ENCODE measurements at places on chromosomes 12 and 14.

DNA sequence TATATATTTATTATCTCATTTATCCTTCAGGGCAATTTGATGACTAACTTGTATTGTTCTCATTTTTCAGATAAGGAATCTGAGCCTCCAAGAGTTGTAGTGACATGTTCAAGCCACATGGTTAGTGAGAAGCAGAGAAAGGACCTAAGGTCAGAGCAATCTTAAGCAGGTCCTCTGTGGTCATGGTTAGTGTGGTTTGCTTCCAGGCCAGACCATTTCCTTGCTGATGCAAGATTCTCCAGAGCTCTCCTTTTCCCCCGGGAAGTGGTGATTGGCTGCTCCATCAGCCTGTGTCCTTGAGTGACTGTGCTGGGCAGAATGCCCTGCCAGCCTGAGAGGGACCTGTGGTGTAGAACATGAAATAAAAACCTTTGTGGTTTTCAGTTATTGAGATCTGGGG lies 141.3 kb downstream of the KTN1 start:
- peak; percentile 93 for DNase-seq

DNA sequence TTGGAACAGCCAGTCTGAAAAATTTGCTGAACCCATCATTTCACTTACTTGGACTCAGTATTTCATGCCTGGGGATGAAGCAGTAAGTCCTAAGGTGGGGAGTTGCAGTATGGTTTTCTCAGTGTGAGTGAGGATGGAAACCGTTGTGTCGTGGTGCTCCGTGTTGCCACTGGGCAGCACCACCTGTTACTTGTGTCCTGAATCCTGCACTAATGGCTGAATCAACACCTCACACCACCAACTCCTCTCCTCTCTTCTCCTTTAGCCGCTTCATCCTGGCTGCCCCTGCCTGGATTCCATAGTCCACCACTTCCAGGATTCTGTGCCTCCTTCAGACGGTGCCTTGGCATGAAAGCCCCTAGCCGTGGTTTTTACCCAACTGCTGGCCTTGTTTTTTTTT lies 3.0 kb upstream of the EP400 start:
- no peak for DNase-seq

DNA sequence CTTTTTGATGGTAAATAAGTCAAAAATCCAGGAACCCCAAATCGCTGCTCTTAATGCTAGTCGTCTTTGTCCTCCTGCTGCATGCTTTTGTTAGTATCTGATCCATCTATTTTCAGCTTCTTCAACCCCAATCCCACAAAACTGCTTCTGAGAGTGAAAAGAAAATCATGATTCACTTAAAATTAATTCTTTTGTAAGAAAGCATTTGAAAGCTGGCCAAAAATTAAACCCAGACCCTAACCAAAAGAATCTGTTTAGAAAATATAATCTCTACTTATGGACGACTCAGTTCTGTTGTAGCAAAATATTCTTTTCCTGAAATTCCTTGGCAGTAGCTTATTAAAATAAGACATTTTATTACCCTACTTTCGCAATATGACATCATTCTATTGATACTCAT lies 443.6 kb upstream of the SYT1 start:
- no peak for DNase-seq

GRCh38 chr12:122523846-122524718 lies 2.7 kb downstream of the RSRC2 start:
- no peak for DNase-seq

DNA sequence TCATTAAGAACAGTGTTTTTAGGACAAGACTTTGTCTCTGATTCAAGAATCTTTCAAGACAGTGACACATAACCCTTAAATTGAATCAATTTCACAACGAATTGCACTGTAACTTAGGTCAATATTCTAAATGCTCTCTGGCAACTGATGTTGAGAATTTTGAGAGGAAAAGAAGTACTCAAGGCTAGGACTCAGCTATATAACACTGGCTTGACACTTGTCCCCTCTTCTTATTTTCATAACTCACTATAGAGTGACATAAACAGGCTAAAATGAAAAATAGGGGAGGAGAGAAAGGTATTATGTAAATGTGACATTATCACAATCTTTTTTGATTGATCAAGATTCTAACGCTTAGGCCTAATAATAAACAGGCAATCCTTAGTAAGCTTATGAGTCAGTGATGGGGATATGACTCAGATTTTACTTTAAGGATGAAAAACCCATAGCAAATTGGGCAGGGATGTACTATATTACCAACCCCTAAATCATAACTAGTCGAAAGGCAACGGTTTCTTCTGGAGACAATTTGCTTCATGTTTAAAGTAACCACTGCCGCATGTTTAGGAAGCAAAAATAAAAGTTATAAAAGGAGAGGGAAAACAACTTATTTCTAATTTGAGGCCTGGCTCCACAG lies 10.9 kb downstream of the BTG1 start:
- peak; percentile 17 for DNase-seq

DNA sequence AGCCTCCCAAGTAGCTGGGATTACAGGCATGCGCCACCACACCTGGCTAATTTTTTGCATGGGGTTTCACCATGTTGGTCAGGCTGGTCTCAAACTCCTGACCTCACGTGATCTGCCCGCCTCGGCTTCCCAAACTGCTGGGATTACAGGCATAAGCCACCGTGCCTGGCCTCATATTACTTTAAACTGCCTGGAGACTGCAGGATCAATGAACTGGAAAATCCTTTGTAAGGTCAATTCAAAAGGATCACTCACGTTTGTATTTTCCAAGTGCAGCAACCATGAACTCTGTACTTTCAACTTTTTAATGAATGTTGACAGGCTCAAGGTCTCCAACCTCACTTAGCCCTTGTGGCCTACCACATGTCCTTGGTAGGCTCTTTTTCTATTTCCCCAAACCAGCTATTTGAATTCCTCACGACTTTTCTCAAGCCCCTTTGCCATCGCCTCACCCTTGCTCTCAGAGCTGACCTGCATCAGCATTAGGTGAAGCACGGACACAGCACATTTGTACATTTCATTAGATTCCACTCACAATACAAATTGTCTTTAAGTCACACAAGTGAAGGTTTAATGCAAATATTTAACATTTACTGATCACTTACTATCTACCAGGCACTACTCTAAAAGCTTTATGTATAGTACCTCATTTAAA lies 42.2 kb upstream of the GCH1 start:
- no peak for DNase-seq

- DNase-seq = no peak
Measured at GRCh38 chr14:85464135-85464895, 65.6 kb upstream of the FLRT2 start.

- no peak for DNase-seq
Measured at GRCh38 chr14:91889477-91890211, 22.3 kb upstream of the TC2N start.

- no peak for DNase-seq
Measured at GRCh38 chr12:40104461-40105264, 1.2 kb downstream of the SLC2A13 start.

DNA sequence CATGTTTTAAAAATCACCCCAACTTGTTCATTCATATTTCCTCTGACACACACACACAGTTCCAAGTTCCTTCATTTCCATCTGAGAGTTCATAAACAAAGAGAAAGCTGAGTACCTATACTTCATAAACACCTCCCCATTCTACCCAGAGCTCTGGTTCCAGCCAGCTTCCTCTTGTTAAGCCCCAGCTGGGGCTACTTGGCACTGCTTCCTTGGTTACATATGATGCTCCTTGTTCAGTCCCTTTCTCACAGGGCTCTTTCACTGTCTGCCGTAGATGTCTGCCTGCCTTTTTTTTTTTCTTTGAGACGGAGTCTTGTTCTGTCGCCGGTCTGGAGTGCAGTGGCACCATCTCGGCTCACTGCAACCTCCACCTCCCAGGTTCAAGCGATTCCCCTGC lies 77.5 kb downstream of the COX16 start:
- DNase-seq = no peak

DNA sequence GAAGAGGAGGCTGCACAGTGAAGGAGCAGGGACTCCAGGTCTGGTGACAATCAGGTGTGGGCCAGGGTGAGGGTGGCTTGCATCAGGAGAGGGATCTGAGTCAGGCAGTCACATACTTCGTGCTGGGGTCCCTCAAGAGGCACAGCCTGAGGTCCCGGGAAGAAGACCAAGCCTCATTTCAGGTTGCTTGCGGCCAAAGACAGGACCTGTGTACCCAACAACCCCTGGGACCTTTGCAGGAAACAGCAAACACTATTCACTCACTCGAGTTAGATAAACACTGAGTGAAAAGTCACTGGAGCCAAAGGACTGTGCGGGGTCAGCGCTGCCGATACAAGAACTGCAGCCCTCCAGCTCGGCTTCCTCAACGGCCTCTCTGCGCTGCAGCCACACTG lies 104.4 kb downstream of the SINHCAF start:
- no peak for DNase-seq

GRCh38 chr12:15982471-15982870 lies 71.3 kb downstream of the DERA start:
- peak; percentile 7 for DNase-seq

- DNase-seq = no peak
Measured at GRCh38 chr12:126447346-126447745, 1382.1 kb downstream of the AACS start.

DNA sequence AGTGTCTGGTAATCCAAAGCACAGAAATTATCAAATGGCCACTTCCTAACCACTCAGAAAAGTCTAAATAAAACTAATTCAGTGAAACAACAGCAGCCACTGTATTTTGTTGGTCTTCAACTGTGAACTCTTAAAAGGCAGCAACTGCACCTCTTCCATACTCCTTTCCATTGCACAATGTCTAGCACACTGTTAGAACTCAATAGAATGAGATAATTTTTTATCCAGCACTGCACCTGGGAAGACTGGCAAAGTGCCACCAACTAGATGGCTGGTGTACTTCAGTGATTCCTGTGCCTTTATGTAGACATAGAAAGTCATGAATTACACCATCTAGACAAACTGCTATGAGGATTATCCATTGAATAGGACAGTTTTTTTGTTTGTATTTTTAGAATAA lies 26.2 kb downstream of the LGR5 start:
- DNase-seq = no peak

All from MV-4-11 (cell line).